ENCODE measurements at places on chromosomes 5 and 9. TPM values are rescaled to one million over a fixed set of nuclear protein-coding genes. Genes with fewer than 3 reads are reported as not detected.

SLC36A3 gene
- polyA plus RNA-seq, result not detected

CD14 gene
- polyA plus RNA-seq, result 74.5 TPM

GMCL2 gene
- polyA plus RNA-seq, result not detected

TBC1D2 gene
- 65.1 TPM for polyA plus RNA-seq

UBE2QL1 gene
- 0.02 TPM for polyA plus RNA-seq

SHOC1 gene
- polyA plus RNA-seq, result 0.44 TPM

UGT3A1 gene
- polyA plus RNA-seq, result not detected

SPATA31A3 gene
- not detected for polyA plus RNA-seq

NKD2 gene
- 62.5 TPM for polyA plus RNA-seq

PCDHB5 gene
- 0.65 TPM for polyA plus RNA-seq

TEX10 gene
- polyA plus RNA-seq, result 5.1 TPM

CATSPER3 gene
- polyA plus RNA-seq, result 0.38 TPM

TOR2A gene
- 30.8 TPM for polyA plus RNA-seq

FOXD4L3 gene
- polyA plus RNA-seq, result not detected

HTR1A gene
- not detected for polyA plus RNA-seq

IL13 gene
- not detected for polyA plus RNA-seq

RLN2 gene
- polyA plus RNA-seq, result 0.83 TPM

All from lung (tissue), 17 donors.